HTR-8/SVneo (cell line): ENCODE measurements at places on chromosomes 5 and 9.

- peak; percentile 62 for DNase-seq
Measured at GRCh38 chr5:159878988-159879471, 37.3 kb upstream of the ADRA1B start.

- no peak for DNase-seq
Measured at GRCh38 chr5:125719681-125720347, 703.4 kb upstream of the GRAMD2B start.

DNA sequence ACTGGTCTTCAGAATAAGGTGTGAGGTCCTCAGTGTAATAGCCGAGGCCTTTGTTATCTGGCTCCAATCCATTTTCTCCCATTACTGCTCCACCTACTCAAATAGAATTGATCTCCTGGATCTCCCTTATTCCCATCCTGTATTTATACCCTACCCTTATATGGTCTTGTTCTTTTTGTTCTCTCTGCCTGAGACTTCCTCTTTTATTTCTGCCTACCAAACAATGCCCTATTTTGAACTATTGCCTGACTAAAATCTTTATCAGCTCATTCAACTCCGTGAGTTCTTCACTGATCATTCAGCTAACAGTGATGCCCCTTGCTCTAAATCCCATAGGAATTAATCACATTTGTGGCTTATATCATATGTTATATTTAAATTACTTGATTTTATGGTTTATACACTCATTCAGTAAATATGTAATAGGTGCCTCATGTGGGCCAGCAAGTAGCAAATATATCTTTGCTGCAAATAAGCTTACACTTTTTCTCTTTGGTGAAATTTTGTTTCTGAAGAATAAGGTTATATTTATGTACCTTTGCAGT, 417.5 kb upstream of the MEF2C start:
- no peak for DNase-seq

DNA sequence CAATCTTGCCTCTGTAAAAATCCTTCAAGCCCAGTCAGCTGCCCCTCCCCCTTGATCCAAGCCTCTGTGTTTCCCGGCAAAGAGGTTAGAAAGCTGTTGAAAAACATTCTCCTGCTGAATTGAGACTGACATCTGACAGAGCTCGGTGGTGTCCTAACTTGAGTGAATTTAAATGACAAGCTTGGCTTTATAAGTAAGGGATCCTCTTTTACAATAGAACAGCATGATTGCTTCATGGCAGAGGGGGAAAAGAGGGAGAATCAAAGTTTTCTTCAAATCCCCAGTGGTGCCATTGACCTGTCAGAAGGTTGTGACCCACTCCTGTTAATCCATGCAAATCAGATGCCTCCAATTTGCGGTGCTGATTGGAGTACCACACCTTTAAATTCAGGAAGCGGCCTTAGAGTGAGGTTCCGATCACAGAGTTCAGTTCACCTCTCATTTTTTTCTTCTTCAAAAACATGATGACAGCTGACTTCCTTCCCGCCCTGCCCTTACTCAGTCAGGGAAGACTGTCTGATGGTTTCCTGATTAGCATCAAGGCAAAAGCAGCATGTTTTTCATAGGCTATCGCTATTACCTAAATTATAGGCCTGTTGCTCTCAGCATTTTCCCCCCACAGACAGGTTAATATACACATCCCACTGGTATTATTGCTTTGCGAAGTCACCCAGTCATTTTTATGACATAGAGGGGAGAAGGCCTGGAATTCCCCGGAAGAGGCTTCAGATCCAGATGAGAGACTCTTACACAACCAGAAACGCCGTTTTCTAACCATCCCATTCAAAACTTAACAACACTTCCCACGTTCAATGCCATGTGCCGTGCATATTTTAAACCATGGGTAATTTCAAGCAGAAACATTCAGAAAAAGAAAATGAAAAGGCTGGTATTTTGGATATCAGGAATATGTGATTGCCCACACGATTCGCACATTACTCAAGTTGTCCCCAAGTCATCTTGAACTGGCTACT, 141.4 kb downstream of the EBF1 start:
- no peak for DNase-seq

DNA sequence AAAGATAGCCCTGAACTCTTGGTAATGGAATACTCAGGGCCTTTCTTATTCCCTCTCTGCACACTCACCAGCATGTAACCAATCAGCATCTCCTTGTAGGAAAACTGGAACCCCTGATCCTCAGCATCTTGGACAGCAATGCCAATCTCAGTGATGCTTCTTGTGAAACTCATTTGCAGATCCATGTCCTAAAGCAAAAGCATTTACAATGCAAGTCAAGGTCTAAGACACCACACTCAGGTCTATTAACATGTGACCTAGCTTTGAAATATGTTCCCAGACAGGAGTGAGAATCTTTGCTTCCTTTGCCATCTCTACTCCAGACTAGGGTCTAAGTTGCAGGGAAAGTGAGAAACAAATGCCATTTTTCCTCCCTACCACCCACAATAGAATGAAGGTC, 38.2 kb downstream of the MROH2B start:
- no peak for DNase-seq

- peak; percentile 25 for DNase-seq
Measured at GRCh38 chr9:4228606-4229005, 71.3 kb downstream of the GLIS3 start.

DNA sequence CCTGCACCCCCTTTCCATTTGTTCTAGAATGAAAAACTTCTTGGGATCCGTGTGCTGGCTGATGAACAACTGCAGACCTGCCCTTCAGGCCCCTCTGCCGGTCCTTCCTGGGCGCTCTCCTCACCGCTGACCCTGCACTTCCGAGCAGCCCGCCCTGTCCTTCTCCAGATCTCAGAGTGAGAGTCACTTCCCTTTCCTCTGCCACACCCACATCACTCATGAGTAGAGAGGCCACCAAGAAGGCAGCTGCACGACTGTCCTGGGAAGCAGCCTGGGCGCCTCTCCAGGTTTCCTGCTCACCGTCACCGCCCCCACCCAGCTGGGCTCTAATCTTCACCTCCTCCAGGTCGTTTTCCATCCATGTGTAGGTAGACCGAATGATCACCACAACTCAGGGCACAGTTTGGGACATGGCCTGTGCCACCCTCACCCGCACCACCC, 35.0 kb upstream of the NSMF start:
- no peak for DNase-seq

DNA sequence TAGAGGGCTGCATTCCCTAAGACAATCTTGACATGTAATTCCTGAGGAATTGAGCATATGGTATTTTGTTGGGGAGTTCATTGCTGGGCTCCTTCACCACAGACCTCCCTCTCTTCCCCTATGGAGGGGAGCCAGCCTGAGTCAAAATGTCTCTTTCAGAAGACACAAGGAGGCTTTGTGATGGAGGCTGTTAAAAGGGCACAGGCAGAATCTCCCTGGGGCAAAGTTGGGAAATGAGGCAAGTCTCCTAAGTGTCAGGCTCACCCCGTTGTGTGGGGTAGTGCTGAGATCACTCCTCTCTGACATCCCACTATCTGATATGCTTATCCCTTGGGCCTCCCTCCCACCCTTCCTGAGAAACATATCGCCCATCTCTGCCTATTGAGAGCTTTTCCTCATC, 30.6 kb downstream of the GFRA3 start:
- DNase-seq: no peak

DNA sequence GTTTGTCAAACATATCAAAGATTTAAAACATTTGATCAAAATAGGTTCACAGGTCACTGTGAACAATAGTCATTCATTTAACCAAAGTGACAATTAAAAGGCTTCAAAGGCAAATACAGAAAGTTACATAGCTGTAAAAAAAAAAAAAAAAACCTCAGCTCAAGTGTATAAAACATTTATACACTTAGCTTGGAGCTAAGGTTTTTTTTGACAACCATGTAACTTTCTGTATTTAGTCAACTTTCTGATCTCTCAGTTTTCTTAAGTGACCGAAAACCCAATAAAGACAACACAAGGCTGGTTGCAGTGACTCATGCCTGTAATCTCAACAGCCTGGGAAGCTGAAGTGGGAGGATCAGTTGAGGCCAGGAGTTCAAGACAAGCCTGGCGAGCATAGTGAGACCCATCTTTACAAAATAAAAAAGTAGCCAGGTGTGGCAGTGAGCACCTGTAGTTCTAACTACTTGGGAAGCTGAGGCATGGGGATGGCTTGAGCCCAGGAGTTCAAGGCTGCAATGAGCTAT, 16.4 kb upstream of the UBTD2 start:
- DNase-seq: no peak

GRCh38 chr9:15433661-15434060, 11.0 kb downstream of the SNAPC3 start:
- DNase-seq: no peak

DNA sequence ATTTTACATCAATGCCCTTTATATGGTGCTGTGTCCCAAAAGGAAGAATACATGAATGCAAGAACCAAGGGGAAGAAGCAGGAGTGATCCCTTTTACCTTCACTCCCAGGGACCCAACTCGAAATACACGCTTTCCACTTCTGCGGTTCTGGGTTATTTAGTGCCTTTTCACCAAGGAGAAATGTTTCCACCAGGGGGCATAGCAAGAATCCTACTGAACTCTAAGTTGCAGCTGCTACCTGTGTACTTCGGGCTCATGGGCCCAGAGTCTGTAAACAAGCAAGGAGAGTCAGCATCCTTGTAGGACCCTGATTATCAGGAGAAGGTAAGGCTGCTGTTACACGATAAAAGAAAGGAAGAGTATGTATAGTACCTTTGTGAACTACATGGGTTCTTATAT, 45.7 kb downstream of the DPYSL3 start:
- no peak for DNase-seq

- DNase-seq: no peak
Measured at GRCh38 chr9:107938801-107939386, 449.3 kb upstream of the KLF4 start.

DNA sequence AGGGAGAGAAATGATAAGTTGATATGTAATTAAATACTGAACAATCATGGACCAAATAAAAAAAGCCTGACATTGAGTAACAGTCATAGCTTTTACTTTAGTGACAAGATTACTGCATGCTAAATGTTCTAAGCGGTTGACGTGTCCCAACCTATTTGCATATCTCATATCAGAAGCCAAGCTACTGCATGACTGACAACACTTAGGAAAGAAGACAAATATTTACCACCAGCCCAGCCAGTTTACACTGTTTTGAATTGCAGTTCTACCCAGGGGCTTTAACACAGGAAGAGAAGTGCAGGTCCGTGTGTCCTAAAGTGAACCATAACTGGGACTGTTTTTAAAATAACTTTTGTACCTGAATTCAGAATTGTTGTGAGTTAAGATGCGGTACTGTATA, 219.9 kb downstream of the PRDM9 start:
- no peak for DNase-seq

DNA sequence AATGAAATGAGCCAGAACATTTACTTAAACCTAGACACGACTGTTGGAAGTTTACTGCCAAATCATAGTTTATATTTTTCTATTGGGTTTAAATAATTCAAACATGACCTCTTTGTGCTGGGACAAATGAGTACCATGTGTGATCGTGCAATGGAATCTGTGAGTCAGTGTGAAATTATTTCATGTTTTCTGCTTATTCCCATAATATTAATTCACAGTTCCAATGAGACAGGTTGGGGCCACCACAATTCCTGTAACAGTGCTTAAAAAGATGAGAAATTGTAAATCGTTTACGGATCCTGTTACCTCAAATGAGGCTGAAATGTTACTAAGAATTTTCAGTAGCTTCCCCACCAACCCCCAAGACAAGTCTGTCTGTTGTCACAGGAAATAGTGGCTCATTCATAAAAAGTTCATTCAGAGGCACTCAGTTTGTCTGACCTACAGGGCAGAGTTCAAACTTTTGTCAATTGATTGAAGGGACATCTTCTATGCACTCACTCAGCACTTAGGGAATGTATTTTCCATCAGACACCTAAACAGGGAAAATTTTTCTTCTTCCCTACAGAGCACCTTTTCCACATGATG, 563.9 kb upstream of the ADAMTS16 start:
- no peak for DNase-seq

GRCh38 chr5:119828541-119828940, 199.2 kb downstream of the FAM170A start:
- DNase-seq: no peak

- no peak for DNase-seq
Measured at GRCh38 chr9:1294641-1295258, 244.6 kb downstream of the DMRT2 start.

DNA sequence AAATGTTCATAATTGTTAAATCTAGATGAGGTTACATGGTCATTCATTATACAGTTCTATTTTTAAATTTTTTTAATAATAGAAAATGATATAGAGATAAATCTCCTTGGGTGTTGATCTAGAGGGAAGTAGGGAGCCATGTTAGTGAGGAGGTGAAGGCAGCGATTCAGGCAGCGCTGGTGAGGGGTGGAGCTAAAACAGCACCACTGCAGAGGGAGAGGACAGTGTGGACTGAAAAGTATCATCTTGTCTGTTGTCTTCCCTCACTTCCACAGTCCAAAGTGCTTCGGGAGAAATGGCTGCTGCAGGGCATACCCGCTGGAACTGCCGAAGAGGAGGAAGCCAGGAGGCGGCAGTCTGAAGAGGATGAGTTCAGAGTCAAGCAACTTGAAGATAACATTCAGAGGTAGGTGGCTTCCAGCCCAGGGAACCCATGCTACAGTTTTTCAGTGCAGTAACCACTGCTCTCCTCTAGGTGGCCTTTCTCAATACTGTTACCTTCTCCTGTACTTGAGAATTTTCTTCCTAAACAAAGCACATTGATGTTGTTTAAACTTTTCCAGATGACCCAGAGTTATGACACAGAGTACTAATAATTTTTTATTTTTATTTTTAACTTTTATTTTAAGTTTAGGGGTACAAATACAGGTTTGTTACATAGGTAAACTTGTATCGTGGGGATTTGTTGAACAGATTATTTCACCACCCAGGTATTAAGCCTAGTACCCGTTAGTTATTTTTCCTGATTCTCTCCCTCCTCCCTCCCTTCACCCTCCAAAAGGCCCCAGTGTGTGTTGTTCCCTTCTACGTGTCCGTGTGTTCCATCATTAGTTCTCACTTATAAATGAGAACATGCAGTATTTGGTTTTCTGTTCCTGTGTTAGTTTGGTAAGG, 100.5 kb downstream of the PALM2AKAP2 start:
- DNase-seq: peak; percentile 57

DNA sequence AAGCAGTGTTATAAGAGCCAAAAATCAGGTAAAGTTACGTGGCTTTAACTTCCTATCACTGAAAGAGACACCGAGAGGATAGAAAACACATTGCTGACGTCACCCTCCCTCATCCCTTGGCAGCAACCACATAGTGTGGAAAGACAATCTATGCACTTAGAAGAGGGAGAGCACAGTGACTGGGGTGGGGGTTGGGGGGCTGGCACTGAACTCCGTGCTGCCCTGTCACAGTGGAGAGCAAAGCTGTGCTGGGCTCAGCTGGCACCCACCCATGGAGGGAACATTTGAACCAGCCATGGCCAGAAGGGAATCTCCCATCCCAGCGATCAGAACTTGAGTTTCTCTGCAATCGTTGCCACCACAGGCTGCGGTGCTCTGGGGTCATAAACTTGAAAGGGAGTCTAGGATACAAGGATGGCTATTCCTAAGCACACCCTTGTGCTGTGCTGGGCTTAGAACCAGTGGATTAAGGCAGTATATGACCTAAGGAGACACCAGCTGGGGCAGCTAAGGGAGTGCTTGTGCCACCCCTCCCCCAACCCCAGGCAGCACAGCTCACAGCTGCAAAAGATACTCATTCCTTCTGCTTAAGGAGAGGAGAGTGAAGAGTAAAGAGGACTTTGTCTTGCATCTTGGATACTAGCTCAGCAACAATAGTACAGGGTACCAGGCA, 73.4 kb downstream of the KIAA0825 start:
- DNase-seq: no peak
